ENCODE measurements at places on chromosomes 11 and 22. TPM values are rescaled to one million over a fixed set of nuclear protein-coding genes. Genes with fewer than 3 reads are reported as not detected.

- H3K4me3 ChIP-seq, result no peak overlapping the region
- no peaks in the 10 kb centered on the region for H3K4me1 ChIP-seq
- H3K36me3 ChIP-seq, result no peaks in the 10 kb centered on the region
- no peaks in the 10 kb centered on the region for H3K27me3 ChIP-seq
- DNase-seq, result no peak
- no peak overlapping the region for H3K27ac ChIP-seq
Observed at GRCh38 chr22:23984430-23984829, 4.5 kb downstream of the GSTT2 start.

GRCh38 chr22:20573176-20573832 lies 65.9 kb downstream of the MED15 start:
- no peak overlapping the region for H3K27ac ChIP-seq
- no peaks in the 10 kb centered on the region for H3K4me1 ChIP-seq
- H3K36me3 ChIP-seq, result peaks cover 33% of the 10 kb centered on the region
- H3K27me3 ChIP-seq, result no peaks in the 10 kb centered on the region
- no peak for DNase-seq

GRCh38 chr22:30314915-30315314 lies 11.8 kb downstream of the TBC1D10A start:
- no peak overlapping the region for H3K27ac ChIP-seq
- no peaks in the 10 kb centered on the region for H3K27me3 ChIP-seq
- H3K4me3 ChIP-seq, result no peak overlapping the region
- no peaks in the 10 kb centered on the region for H3K36me3 ChIP-seq
- no peak for DNase-seq
- peaks cover 97% of the 10 kb centered on the region for H3K4me1 ChIP-seq

GGTLC2 gene
- total RNA-seq, result not detected

GRCh38 chr22:27613099-27614005 lies 188.2 kb downstream of the MN1 start:
- H3K4me3 ChIP-seq, result no peak overlapping the region
- H3K36me3 ChIP-seq, result no peaks in the 10 kb centered on the region

OR52I2 gene
- total RNA-seq, result not detected

- H3K27me3 ChIP-seq, result no peaks in the 10 kb centered on the region
- H3K4me3 ChIP-seq, result no peak overlapping the region
- H3K4me1 ChIP-seq, result peaks cover 28% of the 10 kb centered on the region
- H3K27ac ChIP-seq, result no peak overlapping the region
Observed at GRCh38 chr22:39253435-39254070, 8.8 kb upstream of the PDGFB start.

GRCh38 chr22:35384527-35384926 lies 3.6 kb downstream of the HMOX1 start:
- no peaks in the 10 kb centered on the region for H3K36me3 ChIP-seq
- H3K4me1 ChIP-seq, result peaks cover 7% of the 10 kb centered on the region
- H3K27me3 ChIP-seq, result no peaks in the 10 kb centered on the region
- no peak overlapping the region for H3K4me3 ChIP-seq

- no peak overlapping the region for H3K4me3 ChIP-seq
- no peaks in the 10 kb centered on the region for H3K27me3 ChIP-seq
- no peak overlapping the region for H3K27ac ChIP-seq
- DNase-seq, result peak; percentile 25
Observed at GRCh38 chr11:82718307-82718706, 15.4 kb downstream of the FAM181B start.

GLYATL2 gene
- total RNA-seq, result not detected

DNA sequence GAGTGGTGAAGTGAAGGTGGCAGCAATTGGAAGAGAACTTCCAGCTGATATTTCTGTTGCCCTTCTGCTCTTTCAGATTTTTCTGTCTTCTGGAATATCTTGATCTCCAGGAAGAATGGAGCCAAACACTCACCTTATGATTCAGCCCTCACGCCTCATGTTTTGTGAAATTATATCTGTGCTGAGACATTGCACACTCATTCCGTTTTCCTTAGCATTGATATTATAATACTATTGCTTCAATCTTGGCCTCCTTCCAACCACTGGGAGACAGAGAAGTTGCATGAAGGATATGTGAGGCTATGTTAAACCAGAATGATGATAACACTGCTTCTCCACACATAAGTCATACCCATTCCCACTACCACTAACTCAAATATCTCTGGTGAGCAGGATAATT lies 177.9 kb downstream of the ETS1 start:
- no peaks in the 10 kb centered on the region for H3K27me3 ChIP-seq
- DNase-seq, result no peak
- H3K4me3 ChIP-seq, result no peak overlapping the region
- no peaks in the 10 kb centered on the region for H3K36me3 ChIP-seq

DNA sequence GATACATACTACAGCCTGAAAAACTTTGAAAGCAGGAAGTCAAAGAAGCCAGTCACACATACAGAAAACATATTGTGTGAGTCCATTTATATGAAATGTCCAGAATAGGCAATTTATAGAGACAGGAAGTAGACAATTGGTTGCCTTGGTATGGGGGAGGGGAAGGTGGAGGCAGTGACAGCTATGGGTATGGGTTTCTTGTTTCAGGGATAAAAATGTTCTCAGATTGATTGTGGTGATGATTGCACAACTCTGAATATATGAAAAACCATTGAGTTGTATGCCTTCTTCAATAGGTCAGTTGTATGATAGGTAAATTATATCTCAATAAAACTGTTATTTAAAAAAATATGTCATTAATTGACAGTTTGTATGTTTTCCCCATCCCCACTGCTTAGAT lies 137.6 kb downstream of the SNX19 start:
- H3K27me3 ChIP-seq, result no peaks in the 10 kb centered on the region
- H3K4me1 ChIP-seq, result peaks cover 6% of the 10 kb centered on the region
- no peak overlapping the region for H3K27ac ChIP-seq

DNA sequence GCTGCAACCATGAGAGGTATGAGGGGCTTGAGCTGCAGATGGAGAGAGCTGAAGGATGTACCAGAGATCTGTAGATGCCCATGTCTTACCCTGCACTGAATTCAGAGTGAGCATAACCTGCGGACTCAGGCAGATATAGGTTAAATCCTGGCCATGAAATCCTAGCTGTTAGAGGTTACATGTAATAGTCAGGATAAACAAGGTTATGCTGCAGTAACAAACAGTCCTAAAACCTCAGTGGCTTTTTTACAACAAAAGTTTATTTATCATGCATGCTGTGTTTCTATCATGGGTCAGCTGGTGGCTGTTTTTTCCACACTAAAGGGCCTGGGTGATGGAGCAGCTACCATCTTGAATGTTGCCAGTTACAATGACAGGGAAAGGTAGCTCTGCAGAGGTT lies 69.8 kb downstream of the LHFPL7 start:
- DNase-seq, result no peak
- no peaks in the 10 kb centered on the region for H3K4me1 ChIP-seq
- H3K27ac ChIP-seq, result no peak overlapping the region

MYEOV gene
- total RNA-seq, result 13.0 TPM

GRCh38 chr11:106986673-106987072 lies 31.6 kb downstream of the GUCY1A2 start:
- no peaks in the 10 kb centered on the region for H3K27me3 ChIP-seq
- no peak overlapping the region for H3K4me3 ChIP-seq
- no peaks in the 10 kb centered on the region for H3K4me1 ChIP-seq
- no peak for DNase-seq

DNA sequence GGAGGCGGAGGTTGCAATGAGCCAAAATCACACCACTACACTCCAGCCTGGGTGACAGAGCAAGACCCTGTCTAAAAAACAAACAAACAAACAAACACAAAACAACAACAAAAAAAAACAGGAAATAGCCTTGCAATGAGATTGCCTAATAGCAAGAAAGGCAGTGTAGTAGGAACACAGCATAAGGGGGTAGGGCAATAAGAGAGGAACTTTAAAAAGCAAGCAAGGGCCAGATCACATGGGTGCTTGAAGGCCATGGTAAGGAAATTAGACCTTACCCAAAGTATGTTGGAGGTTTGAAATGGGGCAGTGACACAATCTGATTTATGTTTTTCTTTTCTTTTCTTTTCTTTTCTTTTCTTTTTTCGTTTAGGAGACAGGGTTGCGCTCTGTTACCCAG lies 34.7 kb upstream of the NRIP3 start:
- no peak overlapping the region for H3K27ac ChIP-seq
- no peaks in the 10 kb centered on the region for H3K27me3 ChIP-seq
- no peaks in the 10 kb centered on the region for H3K4me1 ChIP-seq

SYCE3 gene
- total RNA-seq, result not detected

- no peaks in the 10 kb centered on the region for H3K27me3 ChIP-seq
- H3K4me3 ChIP-seq, result no peak overlapping the region
- H3K36me3 ChIP-seq, result no peaks in the 10 kb centered on the region
- H3K27ac ChIP-seq, result no peak overlapping the region
Observed at GRCh38 chr11:96474263-96474662, 84.5 kb downstream of the JRKL start.

PISD gene
- total RNA-seq, result 26.9 TPM

- no peaks in the 10 kb centered on the region for H3K27me3 ChIP-seq
- no peak for DNase-seq
- no peaks in the 10 kb centered on the region for H3K36me3 ChIP-seq
- no peak overlapping the region for H3K27ac ChIP-seq
- no peaks in the 10 kb centered on the region for H3K4me1 ChIP-seq
Observed at GRCh38 chr11:69999721-70000120, 78.4 kb upstream of the ANO1 start.

DNA sequence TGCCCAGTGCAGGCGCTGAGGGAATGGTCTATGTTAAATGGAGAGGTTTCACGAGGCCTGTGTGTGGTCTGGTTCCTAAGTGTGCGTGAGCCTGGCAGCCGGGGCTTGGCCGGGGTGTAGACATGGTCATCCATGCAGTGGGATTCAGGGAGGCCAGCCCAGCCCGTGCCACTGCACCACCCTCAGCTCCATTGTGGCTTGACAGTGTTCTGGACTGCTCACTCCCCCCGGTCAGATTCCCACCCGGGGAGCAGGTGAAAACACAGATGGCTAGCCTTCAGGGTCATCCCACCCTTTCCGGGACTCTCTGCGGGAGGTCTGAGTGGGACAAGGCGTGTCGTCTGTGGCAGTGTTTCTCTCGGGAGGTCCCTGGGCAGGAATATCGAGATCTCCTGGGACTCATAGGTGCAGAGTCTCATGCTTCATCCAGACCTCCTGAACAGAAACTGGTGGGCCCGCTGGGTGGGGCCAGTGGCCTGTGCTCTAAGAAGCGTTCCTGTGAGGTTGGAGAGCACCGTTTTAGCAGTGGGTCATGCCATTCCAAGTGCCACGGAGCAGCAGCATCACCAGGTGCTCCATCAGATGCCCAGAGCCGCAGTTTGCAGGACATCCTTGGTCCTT lies 52.3 kb downstream of the ST14 start:
- DNase-seq, result no peak
- H3K36me3 ChIP-seq, result no peaks in the 10 kb centered on the region
- H3K27ac ChIP-seq, result no peak overlapping the region
- no peak overlapping the region for H3K4me3 ChIP-seq
- H3K27me3 ChIP-seq, result peaks cover 7% of the 10 kb centered on the region
- no peaks in the 10 kb centered on the region for H3K4me1 ChIP-seq

SHISAL1 gene
- 0.22 TPM for total RNA-seq

GAL gene
- not detected for total RNA-seq

C1QTNF5 gene
- total RNA-seq, result 12.5 TPM

RELT gene
- total RNA-seq, result 2.4 TPM

VSIG2 gene
- total RNA-seq, result not detected

GRCh38 chr11:67507864-67508485 lies at the start of gene CDK2AP2:
Gene CDK2AP2 (minus strand): TSS chr11:67508162. CDS start chr11:67508082, 80 bp downstream.
- H3K27me3 ChIP-seq, result no peaks in the 10 kb centered on the region
- no peaks in the 10 kb centered on the region for H3K36me3 ChIP-seq
- peak within 1 kb of the TSS; percentile 79 for H3K4me3 ChIP-seq
- H3K27ac ChIP-seq, result peak within 1 kb of the TSS; percentile 98
- peak; percentile 99 for DNase-seq

DNA sequence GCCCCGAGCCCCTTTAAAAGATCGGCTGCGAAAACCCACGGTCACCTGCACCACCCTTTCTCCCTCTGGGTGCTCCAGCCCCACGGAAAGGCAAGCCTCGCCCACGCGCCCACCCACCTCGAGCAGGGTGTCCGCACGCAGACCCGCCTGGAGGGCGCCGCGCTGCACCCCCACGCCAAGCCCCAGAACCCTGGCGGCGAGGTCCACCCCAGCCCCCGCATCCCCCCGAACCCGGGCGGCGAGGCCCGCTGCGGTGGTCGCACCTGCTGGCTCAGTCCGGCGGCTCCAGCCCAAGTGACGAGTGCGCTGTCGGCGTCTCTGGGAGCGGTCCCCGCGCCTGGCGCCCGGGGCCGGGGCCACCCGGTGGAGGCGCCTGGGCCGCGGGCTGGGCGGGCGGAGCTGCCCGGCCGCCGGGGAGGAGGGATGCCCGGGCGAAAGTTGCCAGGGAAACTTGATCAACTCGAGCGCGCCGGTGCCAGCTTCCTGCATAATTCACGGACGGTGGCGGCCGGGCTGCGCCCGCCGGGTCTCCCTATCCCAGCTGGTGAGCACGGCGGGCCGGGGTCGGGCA lies 1.1 kb downstream of the SHANK2 start:
- peaks cover 74% of the 10 kb centered on the region for H3K27me3 ChIP-seq
- H3K4me3 ChIP-seq, result no peak overlapping the region
- no peaks in the 10 kb centered on the region for H3K36me3 ChIP-seq
- H3K27ac ChIP-seq, result no peak overlapping the region
- DNase-seq, result no peak
- H3K4me1 ChIP-seq, result no peaks in the 10 kb centered on the region

DNA sequence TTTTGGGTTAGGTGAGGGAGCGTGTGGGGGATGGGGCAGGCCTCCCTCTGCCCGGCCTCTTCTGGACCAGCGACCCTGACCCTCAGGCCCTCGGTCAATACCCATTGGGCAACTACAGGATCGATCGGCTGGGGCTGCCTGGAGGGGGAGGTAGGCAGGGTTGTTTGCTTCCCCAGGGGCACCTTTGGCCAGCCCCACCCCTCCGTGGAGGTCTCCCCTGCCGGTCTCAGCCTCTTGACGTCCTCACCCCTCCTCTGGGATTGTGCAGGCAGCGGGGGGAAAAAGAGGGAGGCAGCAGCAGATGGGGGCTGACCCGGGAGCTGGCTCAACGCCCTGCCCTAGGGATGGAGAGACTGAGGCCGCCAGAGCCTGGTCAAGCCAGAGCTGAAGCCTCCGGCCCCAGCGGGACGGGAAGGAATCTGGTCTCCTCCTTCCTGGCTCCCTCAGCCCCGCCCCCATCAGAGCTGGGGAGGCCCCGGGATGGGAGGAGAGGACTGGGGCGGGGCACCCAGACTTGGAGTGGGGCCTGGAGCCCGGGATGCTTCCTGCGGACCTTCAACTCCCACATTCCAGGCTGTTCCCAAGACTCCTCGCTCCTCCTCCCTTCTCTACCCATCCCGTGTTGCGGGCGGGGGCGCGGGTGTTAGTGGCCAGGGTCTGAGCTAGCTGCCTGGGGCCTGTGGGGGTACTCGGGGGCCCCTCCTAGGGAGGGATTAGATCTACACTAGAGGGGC lies 14.4 kb upstream of the CDC42EP1 start:
- DNase-seq, result peak; percentile 85
- no peak overlapping the region for H3K4me3 ChIP-seq
- peak overlapping the region; percentile 91 for H3K27ac ChIP-seq
- no peaks in the 10 kb centered on the region for H3K4me1 ChIP-seq
- H3K27me3 ChIP-seq, result no peaks in the 10 kb centered on the region
- no peaks in the 10 kb centered on the region for H3K36me3 ChIP-seq

Data from tibial nerve (tissue), 4 donors.